ENCODE measurements at places on chromosomes 1 and 21.

GRCh38 chr1:7388488-7389185, 382.5 kb upstream of the VAMP3 start:
- no peak for DNase-seq

GRCh38 chr1:83857103-83857502, 141.8 kb downstream of the TTLL7 start:
- no peak for DNase-seq

- DNase-seq: peak; percentile 96
Measured at GRCh38 chr21:42061195-42061985, 9.7 kb upstream of the UMODL1 start.

DNA sequence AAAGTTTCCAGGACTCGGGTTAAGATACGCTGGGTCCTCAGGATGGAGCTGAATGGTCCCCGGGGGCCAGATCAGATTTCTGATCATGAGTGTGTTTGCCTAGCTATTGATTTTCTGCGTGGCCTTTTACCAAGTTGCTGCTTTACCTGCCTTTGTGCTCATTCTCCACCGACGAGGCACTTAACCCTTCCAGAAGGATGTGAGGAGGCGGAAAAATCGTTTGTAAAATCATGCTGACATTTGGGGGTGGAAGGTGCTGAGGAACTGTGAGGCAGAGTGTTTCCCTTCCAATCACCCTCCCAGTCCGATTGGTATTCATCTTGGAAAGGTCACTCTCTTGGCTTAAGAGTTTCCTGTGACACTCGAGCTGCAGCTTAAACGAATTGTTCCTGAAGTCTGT, 337.1 kb upstream of the KAZN start:
- no peak for DNase-seq

All from MM.1S (cell line).